Glutamatergic neuron (in vitro differentiated cells): ENCODE measurements at places on chromosomes 3 and 15. TPM values are rescaled to one million over a fixed set of nuclear protein-coding genes. Genes with fewer than 3 reads are reported as not detected.

PCOLCE2 gene
- 33.4 TPM for total RNA-seq

CTXND1 gene
- 0.39 TPM for total RNA-seq

SEMA3G gene
- total RNA-seq: 0.59 TPM

GOLGA8N gene
- total RNA-seq: not detected

TMCO5A gene
- total RNA-seq: not detected

PLA2G4B gene
- 17.9 TPM for total RNA-seq

GPR171 gene
- not detected for total RNA-seq

PSTPIP1 gene
- 12.4 TPM for total RNA-seq

P4HTM gene
- 18.4 TPM for total RNA-seq

CFAP161 gene
- 0.39 TPM for total RNA-seq

GAP43 gene
- total RNA-seq: 684 TPM

GPR15 gene
- total RNA-seq: not detected

PBRM1 gene
- 192 TPM for total RNA-seq

CYP8B1 gene
- not detected for total RNA-seq

ADPGK gene
- 33.5 TPM for total RNA-seq

TRIM71 gene
- 117 TPM for total RNA-seq
